CMK (cell line): ENCODE measurements at places on chromosomes 3 and 15.
A peak's percentile ranks its signal among the peaks of the same experiment; 100 is the strongest.

GRCh38 chr3:141858312-141858711 lies 18.1 kb upstream of the ATP1B3 start:
- no peak for DNase-seq

GRCh38 chr3:88132894-88133293 lies 16.9 kb upstream of the C3orf38 start:
- no peak for DNase-seq

DNA sequence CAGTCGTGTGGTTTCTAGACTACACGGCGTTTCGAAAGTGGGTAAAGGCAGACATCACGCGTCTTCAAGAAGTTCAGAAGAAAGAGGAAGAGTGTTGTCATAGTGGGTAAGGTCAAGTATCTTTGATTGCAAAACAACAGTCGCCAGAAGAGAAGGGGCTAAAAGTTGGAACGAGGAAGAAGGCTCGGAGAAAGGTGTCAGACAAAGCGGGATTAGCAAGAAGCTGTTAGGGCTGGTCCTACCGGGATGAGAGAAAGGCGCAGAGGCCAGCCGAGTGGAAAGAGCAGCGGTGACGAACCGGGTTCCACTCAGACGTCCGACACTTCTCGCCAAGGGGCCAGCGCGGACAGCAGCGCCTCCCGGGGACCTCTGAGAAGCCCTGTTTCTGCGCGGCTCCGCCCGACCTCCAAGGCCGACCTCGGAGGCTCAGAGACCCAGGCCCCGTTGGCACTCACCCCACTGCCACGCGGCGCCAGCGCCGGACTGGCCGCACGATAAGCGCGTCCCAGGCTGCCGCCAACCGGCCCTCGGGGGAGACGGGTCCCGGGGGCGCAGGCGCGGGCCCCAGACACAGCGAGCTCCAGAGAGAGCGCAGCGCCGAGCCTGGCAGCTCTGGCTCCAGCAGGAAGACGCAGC lies 436 bp downstream of the ADPGK start:
- no peak for DNase-seq

- DNase-seq: no peak
These were observed 61.7 kb upstream of the ITGA11 start for GRCh38 chr15:68493629-68494028.

DNA sequence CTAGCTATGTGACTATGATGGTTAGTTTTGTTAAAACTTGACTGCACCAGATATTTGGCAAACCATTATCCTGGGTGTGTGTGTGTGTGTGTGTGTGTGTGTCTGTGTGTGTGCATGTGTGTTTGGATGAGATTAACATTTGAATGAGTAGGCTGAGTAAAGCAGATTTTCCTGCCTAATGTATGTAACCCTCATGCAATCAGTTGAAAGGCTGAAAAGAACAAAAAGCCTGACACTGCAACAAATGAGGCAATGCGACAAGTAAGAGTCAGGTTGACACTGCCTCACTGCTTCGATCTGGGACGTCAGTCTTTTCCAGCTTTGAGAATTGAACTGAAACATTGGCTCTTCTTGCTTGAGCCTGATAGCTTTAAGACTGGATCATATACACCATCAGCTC lies 643.0 kb downstream of the NAALADL2 start:
- DNase-seq: no peak

GRCh38 chr3:152834776-152835600 lies at the start of gene P2RY1:
P2RY1 (plus strand) TSS chr3:152835131; CDS start chr3:152835783, 652 bp downstream.
- peak; percentile 67 for DNase-seq
